ENCODE measurements at places on chromosomes 6 and 20.

GRCh38 chr20:64244281-64244805, 11.2 kb upstream of the PCMTD2 start:
- DNase-seq = no peak

DNA sequence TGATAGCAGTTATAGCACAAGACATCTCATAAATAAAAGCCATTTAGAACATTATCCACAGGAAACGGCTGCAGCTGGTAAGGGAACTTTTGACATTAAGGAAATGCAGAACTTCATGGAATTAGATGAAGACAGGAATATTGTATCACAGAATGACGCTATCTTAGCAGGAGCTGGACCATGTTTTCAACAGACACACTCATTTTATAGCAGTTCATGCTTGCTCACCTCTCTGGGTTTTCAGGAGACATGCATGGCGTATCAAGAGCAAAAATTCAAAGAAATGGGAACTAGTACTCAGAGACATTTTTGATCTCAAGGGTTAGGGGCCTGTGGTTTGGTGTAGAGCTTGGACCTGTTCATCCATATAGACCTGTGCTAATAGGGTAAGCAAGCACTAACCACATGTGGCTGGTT, 125.0 kb downstream of the FYN start:
- no peak for DNase-seq

- DNase-seq = no peak
Observed at GRCh38 chr6:137950581-137950980, 83.5 kb downstream of the TNFAIP3 start.

GRCh38 chr6:69696273-69696672, 100.5 kb downstream of the LMBRD1 start:
- DNase-seq = peak; percentile 17

GRCh38 chr6:17923401-17923863, 64.0 kb downstream of the KIF13A start:
- DNase-seq = no peak

DNA sequence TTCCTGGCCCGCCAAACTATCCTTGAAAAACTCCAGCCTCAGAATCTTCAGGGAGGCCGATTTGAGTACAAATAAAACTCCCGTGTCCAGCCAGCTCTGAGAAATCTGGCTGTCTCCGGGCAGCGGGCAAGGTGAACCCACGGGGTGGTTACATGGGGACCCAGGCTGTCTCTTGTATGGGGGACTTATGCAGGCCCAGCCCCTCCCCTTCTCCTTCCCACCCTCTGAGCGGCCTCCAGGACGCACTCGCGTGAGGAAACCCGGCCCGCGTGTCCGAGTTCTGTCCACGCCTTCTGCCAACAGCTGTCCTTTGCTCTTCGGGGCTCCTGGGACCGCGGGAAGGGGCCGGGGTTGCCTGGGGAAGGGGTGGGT, 36.3 kb upstream of the BLCAP start:
- DNase-seq = no peak

- DNase-seq = peak; percentile 75
Observed at GRCh38 chr6:155154158-155154830, 109.5 kb upstream of the CLDN20 start.

GRCh38 chr6:120260636-120261035, 911.1 kb upstream of the MAN1A1 start:
- DNase-seq = no peak

DNA sequence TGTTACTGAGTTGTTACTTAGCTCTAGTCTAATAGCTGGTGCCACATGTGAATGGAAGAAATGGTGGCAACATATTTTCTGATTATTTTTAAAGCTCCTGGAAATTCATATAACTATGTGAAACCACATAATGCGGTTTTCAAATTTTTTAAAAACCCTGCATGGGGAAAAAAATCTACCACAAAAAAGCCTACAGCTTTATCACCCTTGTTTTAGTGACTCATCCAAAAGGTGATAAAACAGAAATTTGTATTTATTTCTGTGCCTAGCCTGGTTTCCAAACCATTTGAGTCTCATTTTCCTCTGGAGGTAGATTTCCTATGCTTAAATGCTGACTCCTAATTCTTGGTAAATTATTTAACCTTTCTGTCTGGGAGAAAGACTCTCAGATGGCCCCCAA, 5.4 kb upstream of the FBXO30 start:
- DNase-seq = no peak

DNA sequence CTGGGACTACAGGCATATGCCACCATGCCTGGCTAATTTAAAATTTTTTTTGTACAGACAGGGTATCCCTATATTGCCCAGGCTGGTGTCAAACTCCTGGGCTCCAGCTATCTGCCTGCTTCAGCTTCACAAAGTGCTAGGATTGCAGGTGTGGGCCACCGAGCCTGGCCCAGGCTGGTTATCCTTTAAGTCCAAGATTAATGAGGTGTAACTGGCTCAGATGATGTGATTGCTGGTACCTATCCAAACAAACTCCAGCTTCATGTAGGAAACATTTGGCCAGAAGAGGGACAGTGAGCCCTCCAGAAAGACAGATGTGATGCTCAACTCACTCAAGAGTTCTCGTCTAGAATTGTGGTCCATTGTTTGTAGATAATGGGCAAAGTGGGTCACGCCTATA, 9.2 kb upstream of the ZNF318 start:
- DNase-seq = no peak

DNA sequence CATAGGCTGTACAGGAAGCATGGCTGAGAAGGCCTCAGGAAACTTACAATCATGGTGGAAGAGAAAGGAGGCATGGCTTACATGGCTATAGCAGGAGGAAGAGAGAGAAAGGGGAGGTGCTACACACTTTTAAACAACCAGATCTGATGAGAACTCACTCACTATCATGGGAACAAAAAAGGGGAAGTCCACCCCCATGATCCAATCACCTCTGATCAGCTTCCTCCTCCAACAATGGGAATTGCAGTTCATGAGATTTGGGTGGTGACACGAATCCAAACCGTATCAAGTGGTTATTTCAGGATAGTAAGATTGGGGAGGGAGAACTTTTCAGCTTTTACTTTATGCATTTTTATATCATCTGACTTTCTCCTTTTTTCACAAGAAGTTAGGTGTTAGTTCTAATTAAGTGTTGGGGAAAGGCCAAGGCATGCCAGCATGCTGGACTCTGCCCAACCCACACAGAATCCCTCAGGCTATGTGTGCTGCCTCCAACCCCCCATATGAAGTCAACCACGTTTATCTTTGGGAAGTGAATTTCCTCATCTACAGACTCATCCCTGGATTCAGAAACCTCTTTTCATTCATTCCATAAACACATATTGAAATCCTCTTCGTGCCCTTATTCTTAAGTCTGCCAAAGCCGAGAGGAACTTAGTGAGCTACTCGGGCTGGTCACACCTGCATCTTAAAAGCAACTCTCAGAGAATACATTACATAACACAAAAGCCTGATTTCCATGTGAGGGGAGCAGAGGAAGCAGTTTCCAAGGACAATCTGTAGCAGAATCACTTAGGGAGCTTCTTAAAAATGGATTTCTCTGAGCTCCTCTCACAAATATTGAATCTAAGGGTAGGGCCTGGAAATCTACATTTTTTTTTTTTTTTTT, 16.7 kb upstream of the CLIC5 start:
- DNase-seq = no peak

- no peak for DNase-seq
Observed at GRCh38 chr6:30793521-30794194, 49.3 kb upstream of the IER3 start.

- no peak for DNase-seq
Observed at GRCh38 chr6:161319231-161319630, 45.4 kb upstream of the AGPAT4 start.

DNA sequence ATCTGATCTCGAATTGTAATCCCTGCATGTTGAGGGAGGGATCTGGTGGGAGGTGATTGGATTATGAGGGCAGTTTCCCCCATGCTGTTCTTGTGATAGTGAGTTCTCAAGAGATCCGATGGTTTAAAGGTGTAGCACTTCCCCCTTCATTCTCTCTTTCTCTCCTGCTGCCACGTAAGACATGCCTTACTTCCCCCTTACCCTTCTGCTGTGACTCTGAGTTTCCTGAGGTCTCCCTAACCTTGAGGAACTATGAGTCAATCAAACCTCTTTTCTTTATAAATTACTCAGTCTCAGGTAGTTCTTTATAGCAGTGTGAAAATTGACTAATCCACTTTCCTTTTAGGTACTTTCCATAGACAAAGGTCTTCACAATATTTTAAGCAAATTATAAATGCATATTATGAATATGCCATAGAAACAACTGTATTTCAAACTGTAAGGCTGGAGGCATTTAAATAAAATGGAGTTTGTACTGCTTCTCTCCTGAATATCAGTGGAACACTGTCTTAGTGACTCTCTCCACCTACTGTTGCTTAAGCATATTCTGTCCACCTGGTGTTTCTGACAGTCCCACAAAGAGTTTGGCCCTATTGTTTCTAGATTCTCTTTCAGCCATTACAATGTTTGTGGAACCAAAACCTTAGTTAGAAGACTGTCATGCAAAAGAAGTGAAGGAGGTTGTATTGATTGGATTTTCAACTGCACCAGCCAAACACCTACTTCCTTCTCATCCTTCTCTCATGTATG, 24.3 kb upstream of the IL17A start:
- DNase-seq = no peak

DNA sequence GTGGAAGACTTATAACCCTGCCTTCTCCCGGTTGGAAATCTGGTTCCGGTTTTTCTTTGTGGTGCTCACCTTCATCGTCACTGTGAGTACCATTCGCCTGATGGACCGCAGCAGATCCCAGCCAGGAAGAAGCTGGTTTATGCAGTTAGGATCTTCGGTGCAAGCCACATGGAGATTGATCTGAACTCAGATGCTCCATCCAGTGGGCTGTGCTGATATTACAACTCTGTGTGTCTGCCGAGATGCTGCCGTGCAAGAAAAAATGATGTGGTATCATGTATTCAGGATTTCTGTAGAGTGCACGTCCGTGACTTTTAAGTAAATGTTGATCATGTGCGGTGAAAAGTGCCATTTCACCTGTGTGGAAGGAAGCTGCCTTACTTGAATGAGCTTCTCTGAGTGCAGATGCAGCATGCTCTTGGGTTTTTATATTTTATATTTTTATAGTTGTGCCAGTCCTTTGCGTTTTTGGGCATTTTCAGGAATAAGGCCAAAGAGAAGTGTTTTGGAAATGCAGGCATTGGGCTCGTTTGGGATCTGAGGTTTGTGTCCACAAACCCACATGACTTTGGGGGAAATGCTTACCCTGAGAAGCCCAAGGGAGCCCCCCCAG, 39.2 kb downstream of the DYNLT1 start:
- peak; percentile 41 for DNase-seq

GRCh38 chr6:17817763-17818162, 111.0 kb upstream of the NUP153 start:
- DNase-seq = no peak

DNA sequence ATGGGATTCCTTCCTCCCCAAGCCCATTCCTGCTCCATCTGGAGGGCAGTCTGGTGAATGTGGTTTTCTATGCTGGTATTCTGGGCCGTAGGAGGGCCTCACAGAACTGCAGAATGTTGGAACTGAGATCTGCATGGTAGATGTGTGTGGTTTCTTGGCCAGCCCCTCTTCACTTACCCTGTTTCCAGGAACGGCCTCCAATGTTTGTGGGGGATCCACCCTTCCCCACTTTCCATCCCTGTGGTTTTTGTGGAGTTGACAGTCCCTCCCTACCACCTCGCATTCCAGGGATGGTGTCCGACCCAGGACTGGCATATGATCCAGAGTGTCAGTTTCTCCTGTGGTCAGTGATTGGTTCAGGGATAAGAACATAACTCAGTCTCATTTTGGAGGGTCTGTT, 26.7 kb upstream of the TMEM14A start:
- no peak for DNase-seq

GRCh38 chr20:10636326-10636818, 37.4 kb downstream of the JAG1 start:
- DNase-seq = no peak

DNA sequence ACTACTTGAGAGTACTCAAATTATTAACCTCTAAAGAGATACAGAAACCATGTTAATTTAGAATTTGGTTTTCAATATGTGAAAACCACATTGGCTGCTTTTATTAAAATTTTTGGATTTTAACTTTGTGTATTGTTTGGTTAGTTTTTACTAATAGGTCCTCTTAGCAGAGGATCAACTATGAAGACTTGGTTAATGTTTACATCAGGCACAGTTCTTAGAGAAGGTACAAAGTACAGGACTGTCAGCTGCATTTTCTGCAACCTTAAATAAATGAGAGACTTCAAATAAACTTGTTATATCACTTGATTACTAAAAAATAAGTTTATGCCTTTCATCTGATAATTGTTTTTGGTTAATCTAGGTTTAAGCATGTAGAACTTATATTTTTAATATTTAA, 89.1 kb downstream of the PHF3 start:
- DNase-seq = no peak

DNA sequence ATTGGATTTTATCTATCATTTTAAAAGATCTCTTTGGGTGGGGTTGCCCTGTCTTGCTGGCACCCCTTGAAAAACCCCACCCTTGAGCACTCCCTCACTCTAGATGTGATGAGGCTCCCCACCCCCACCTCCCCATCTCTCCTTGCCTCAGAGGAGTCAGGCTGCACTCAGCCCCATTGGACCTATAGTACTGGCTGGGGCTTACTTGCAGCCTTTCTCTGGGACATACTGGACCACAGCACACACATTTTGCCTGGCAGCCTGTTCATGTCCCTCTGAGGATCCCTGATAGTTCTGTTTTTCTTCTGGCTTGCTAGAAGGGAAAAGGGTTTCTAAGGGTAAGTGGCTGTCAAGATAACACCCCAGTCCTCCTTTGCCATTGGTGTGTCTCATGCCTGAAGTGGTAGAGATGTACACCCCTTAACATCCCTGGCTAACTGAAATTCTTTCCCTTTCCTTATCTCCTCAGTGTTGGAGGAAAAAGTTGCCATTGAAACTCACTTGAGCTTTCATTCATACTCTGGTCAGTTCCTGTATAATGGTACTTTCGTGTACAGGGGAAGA, 553.4 kb upstream of the CITED2 start:
- DNase-seq = no peak

DNA sequence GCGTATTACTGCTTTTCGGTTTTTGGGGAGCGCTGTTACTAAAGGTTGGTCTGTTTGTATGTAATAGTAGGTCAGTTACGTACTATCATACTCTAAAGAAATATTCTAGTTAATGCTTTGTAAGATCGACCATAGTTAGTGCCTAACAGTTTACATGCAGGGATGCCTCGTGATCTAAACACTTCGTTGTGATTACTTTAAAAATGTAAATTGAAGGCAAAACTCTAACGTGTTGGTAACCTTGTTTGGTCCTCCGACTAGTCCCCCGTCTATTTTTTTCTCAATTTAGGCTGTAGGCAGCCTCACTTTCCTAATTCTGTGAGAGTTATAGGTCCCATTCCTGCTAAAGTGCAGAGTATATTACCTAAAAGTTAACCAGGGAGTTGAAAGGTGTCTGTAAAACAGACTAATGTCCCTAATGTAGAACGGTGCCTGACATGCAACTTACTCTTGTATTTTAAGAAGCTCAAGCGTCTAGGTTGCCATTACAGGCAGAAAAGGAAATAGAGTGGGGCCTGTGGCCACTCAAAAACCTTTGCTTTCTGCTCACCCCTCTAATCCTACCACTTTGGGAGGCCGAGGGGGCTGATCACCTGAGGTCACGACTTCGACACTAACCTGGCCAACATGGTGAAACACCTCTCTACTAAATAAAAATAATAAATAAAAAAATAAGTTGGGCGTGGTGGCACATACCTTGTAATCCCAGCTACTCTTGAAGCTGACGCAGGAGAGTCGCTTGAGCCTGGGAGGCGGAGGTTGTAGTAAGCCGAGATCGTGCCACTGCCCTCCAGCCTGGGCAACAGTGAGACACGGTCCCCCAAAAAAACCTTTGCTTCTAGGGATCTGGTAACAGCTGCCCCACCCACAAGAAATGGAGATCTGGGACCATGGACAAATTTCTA, 37.8 kb downstream of the HFE start:
- no peak for DNase-seq

- peak; percentile 82 for DNase-seq
Observed at GRCh38 chr20:4451487-4452081, 270.1 kb upstream of the PRND start.
